PC-3 (cell line): ENCODE measurements at places on chromosomes 1 and 21. TPM values are rescaled to one million over a fixed set of nuclear protein-coding genes. Genes with fewer than 3 reads are reported as not detected.

- DNase-seq = no peak
Observed at GRCh38 chr21:39472786-39473185, 21.0 kb downstream of the SH3BGR start.

The GSTM3 gene
- 76.6 and 80.9 TPM in 2 replicates for total RNA-seq

GRCh38 chr1:209800984-209801834 is 4.7 kb downstream of the IRF6 start:
- DNase-seq = no peak

GRCh38 chr1:66433611-66434010 is 100.3 kb upstream of the SGIP1 start:
- DNase-seq = no peak
